Activated CD4-positive, alpha-beta T cell treated with anti-CD3 and anti-CD28 coated beads for 4 hours (primary cell): ENCODE measurements at places on chromosomes 4 and X.

- no peak for DNase-seq
These were observed 149.9 kb downstream of the CHIC2 start for GRCh38 chr4:53914313-53915016.

GRCh38 chr4:62387808-62388207, 1187.7 kb downstream of the ADGRL3 start:
- no peak for DNase-seq

DNA sequence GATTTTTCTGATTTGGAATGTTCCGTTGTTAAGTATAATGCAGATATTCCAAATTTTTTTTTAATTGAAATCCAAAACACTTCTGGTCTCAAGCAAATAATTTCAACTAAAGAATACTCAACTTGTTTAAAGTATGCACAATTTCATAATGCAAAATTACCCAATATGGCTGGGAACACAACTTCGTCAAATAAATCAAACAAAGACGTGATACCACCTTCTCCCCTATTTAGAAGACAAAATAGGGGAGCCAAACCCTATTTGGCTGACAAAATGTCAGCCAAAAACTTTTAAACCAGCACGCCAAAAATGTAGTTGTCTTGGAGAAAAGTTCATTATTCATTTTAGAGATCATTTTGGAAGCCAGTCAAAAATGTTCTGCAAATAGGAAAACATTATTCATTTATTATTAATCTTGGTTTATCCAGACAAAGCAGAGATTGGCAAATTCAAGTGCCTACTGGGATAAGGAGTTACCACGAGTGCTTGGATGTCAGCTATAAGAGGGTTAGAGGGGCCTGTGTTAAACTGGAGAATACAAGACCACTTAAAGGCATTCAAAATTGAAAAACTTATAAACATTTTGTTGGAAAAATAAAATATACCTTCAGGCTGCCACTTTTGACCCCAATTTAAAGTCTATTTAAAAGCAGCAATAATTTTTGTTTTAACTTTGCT, 3.3 kb upstream of the TKTL2 start:
- DNase-seq, result no peak

- DNase-seq, result no peak
These were observed at the start of gene FGF16 for GRCh38 chrX:77446908-77447652. Gene FGF16 (plus strand): TSS chrX:77447389. CDS start chrX:77447675, 286 bp downstream.

GRCh38 chr4:101019941-101020401, 327.4 kb downstream of the PPP3CA start:
- DNase-seq, result peak; percentile 23

GRCh38 chr4:127463883-127464282, 168.9 kb upstream of the INTU start:
- DNase-seq, result no peak

DNA sequence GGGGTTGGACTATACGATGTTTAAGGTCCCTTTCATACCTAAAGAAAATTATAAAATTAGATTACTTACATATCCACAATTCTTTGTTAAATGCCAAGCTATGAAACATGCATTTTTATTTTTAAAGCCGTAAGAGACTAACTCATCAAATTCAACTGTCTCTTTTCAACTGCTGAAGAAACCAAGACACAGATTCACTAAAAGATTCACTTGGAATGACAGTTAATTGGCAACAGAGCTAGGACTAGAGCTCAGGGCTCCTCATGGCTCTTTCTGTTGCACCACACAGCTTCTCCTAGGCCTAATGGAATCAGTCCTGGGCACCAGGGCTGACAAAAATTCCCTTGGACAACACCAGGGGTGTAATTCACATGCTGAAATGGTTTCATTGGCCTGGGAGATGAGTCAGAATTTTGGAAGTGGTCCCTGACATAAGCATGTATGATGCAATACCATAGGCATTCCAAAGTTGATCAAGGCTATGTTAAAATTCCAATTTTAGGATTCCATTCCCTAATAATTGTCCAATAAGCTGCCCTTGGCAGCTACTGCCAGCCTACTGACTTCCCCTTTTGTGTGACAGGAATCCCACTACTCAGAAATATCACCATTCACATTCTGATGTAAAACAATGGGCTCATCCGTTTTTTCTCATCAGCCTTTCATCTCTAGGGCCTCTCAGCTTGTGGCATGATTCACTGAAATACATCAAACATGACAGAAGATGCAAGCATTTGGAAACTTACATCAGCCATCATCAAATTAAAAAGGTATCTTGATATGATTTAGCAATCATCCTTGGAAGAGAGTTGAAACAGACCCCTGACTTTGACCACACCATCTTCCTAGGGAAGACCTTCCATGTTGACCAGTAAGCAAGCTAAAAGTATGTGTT, 54.2 kb downstream of the PLAC1 start:
- no peak for DNase-seq

DNA sequence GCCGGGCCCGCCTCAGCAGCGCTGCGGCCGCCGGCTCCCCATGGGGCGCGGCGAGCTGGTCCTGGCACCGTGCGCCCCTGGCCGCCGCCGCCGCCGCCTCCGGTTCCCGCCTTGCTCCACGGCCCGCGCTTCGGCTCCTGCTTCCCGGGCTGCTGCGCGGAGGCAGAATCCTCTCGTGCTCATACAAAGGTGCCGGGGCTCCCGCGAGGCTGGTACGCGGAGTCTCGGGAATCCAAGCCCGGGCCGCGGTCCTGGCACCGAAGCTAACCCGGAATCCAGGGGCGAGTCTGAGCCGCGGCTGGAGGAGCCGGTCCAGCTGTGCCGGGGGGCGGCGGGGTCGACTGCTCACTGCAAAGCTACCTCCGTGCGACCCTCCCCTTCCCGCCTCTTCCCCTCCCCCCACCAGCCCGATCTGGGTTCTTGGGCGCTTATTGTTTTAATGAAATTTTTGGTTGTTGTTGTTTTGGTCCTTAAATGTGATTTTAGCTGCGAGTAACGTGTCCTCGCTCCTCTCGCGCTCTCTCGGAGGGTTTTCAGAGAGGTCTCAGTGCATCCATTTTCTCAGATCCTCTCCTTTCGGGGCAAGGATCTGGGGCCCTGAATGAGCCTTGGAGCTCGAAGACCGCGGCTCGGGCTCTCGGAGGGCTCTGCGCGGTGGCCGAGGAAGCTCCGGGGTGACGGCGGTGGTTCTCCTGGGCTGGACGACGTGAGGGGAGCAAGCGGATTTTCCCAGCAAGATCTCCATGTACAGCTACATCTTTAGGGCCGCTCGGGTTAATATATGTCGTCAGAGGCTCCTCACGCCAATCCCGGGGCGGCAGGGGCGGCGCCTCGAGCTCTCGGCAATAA, at the start of gene HAND2:
TSS of gene HAND2 (minus strand) at position 753 of the 849 bp plus-strand sequence. CDS start 940 bp downstream, outside the sequence.
- DNase-seq, result no peak

DNA sequence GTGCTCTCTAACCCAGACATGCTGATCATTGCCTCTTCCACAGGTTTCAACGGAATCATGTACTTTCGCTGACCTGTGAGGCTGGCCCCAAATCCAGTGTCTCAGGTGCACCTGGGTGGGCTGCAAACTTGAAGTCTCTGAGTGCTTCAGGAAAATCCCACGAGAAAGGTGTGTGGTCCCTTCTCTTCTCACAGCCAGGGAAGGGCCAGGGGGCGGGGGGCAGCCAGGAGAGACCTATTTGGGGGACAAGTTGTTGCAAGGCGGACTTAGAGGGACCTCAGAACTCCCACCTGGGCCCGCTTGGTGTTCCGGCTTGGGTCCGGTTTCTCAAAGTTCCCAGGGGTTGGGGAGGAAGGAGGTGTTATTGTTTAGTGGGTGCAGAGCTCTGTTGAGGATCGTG, 80.0 kb downstream of the HMX1 start:
- no peak for DNase-seq

GRCh38 chrX:154751203-154751668, 359 bp upstream of the GAB3 start:
- DNase-seq, result no peak

- DNase-seq, result no peak
These were observed 793.7 kb upstream of the LCORL start for GRCh38 chr4:18815081-18815778.

DNA sequence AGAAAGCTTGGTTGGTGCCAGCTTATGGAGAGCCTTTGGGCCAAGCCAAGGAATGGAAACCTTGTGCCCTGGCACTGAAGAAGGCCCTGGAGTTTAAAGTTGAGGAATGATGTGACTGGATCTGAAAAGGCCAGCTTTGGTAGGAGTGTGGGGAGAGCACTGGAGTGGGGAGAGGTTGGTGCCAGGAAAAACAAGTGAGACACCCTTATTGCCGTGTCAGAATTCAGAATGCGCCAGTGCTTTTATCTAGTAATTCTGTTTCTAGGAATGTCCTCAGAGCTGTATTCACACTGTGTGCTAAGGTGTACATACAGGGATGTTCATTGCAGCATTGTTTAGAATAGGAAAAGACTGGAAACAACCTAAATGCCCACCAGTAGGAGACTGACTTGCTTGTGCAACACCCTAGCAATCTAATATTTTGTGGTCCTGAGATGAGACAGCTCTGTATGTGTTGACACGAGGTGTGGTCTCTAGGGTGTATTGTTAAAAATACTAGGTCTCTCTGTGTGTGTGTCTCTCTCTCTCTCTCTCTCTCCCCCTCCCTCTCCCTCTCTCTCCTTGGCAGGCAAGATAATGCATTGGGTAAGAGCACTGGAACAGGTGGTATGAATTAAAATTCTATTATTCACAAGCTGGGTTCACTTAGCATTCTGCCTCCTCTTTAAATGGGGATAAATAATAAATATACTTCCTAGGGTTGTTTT, 107.8 kb downstream of the GATB start:
- no peak for DNase-seq

GRCh38 chr4:1309261-1310010, 19.7 kb downstream of the MAEA start:
- peak; percentile 39 for DNase-seq

GRCh38 chr4:182325848-182326255, 82.7 kb downstream of the TENM3 start:
- DNase-seq, result no peak

DNA sequence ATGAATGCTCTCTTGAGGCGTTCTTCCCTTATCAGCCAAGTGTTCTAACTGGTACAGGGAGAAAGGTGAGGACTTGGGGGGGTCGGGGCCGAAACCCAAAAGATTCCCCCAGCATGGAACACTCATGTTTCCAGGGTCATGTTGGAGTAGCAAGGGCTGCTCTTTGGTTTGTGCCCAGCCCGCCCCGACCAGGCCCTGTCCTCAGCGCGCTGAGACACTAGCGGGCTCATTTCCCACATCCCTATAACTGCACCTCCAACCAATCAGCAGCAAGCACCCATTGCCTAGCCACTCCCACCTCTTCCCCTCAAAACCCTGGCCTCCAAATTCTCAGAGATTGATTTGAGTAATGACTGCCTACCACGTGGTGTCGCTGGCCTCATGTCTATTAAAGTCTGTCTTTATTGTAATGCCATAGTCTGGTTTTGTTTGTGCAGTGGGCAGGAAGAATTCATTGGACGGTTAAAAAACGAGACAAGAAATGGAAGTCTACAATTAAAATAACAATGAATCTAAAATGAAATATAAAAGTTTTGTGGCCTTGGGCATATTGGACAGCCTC, 1928.4 kb downstream of the STIM2 start:
- DNase-seq, result no peak

GRCh38 chr4:37464373-37465128, 220.0 kb downstream of the NWD2 start:
- no peak for DNase-seq

DNA sequence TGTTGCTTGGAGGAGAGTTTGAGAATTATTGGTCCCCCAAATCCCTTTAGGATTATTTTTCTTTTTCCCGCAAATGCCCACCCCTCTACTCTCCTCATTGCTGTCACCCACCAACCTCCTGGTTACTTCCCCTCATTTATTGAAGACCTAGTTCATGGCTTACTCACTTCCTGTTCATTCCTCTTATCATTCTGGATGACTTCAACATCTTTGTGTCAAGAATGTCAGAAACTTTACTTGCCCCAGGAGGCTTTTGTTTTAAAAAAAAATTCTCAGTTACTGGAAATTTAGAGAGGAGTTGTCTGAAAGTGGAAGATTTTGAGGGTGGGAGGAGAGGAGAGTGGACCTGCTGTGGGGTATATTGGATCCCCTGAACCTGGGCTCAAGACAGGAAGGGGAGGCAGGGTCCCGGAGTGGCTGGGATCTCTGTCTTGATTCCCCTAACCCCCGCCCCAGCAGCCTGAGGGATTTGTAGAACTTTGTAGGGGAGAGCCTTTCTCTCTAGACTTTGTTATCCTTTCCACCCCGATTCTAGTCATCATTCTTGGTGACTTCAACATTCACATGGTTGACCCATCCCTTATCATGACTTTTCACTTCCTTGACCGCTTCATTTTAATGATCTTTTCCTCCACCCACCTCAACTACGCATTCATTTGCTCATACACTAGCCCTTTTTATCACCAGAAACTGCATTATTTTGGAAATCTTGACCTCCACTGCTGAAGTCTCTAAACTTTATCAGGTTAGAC, 69.9 kb upstream of the ESX1 start:
- no peak for DNase-seq

DNA sequence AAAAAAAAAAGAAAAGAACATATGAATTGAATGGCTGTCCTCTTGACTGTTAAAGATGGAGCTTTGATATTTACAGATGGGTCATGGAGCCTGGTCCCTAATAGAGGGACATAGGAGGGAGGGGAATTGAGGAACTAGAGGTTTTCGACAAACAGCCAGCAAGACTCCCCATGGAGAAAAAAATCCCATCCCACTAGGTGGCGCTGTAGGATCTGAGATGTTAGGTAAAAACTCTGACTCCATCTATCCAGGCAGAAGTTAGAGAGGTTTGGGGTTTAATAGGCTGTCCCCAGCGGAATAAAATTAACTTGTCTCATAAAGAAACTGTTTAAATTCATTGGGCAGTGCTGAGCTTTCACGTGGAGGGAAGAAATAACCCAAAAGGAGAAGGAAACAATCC, 45.9 kb downstream of the HMGB2 start:
- DNase-seq, result peak; percentile 61

DNA sequence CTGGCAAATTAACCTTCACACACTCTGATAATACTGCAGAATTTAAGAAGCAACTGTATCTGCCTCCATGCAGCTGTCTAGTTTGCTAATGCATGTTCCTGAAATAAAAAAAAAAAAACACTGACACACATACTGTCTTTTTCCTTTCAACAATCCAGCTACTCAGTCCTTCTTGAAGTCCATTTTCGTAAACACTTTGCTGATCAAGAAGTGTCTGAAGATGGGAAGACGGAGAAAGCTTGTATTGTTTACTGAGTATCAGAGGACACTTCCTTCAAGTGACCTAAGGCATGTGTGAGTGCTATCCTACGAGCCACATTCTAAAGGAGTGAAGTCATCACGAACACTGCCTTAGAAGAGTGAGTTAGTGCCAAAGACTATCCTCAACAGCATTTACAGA, 82.6 kb downstream of the LUZP4 start:
- no peak for DNase-seq

- DNase-seq, result no peak
These were observed 51.9 kb upstream of the XIAP start for GRCh38 chrX:123807835-123808416.

GRCh38 chrX:35406386-35406785, 391.8 kb upstream of the MAGEB16 start:
- no peak for DNase-seq

DNA sequence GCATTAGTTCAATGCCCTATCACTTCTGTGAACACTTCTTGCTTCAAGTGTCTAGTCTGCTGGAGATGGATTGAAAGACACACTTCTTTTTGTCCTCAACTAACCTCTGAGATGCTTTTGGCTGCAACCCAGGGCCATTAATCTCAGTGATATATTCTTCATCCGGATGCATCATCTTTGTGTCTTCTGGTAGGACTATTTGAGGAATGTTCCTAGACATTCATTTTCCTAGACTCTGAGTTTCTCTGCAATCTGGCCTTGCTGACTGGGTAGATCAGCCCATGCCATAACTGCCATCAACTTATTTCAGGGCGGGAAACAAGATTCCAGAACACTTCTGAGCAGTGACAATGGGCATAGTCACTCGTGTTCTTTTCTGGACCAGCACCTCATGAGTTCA, 329.4 kb downstream of the PDGFC start:
- DNase-seq, result no peak

- DNase-seq, result no peak
These were observed 980 bp downstream of the AP1S2 start for GRCh38 chrX:15853586-15854079.
